ENCODE measurements at places on chromosomes 13 and 19. TPM values are rescaled to one million over a fixed set of nuclear protein-coding genes. Genes with fewer than 3 reads are reported as not detected.

ZNF491 gene
- polyA plus RNA-seq = 2.4 TPM

ACTMAP gene
- 16.6 TPM for polyA plus RNA-seq

KLK13 gene
- polyA plus RNA-seq = 0.45 TPM

SACS gene
- 5.4 TPM for polyA plus RNA-seq

CYP4F8 gene
- not detected for polyA plus RNA-seq

POU4F1 gene
- 0.48 TPM for polyA plus RNA-seq

MCF2L gene
- 30.9 TPM for polyA plus RNA-seq

KLK14 gene
- 0.12 TPM for polyA plus RNA-seq

CPB2 gene
- 0.10 TPM for polyA plus RNA-seq

EGLN2 gene
- polyA plus RNA-seq = 61.6 TPM

ATP7B gene
- polyA plus RNA-seq = 47.4 TPM

GPC6 gene
- 26.7 TPM for polyA plus RNA-seq

CD79A gene
- polyA plus RNA-seq = 0.75 TPM

C19orf38 gene
- polyA plus RNA-seq = 2.7 TPM

ATP1A3 gene
- 13.0 TPM for polyA plus RNA-seq

LYL1 gene
- 3.7 TPM for polyA plus RNA-seq

RNF225 gene
- not detected for polyA plus RNA-seq

CGB2 gene
- not detected for polyA plus RNA-seq

NDUFA11 gene
- 203 TPM for polyA plus RNA-seq

RNF113B gene
- polyA plus RNA-seq = 0.04 TPM

AXL gene
- polyA plus RNA-seq = 16.0 TPM

APOC4 gene
- polyA plus RNA-seq = not detected

ZNF772 gene
- polyA plus RNA-seq = 12.2 TPM

RNF17 gene
- polyA plus RNA-seq = not detected

TICAM1 gene
- polyA plus RNA-seq = 16.1 TPM

MBD3L2 gene
- 0.33 TPM for polyA plus RNA-seq

ERVK3-1 gene
- 59.3 TPM for polyA plus RNA-seq

ZNF98 gene
- polyA plus RNA-seq = 1.2 TPM

MISP3 gene
- polyA plus RNA-seq = 12.3 TPM

MCEMP1 gene
- 0.06 TPM for polyA plus RNA-seq

ZNF99 gene
- 0.12 TPM for polyA plus RNA-seq

PSG2 gene
- polyA plus RNA-seq = not detected

FAM124A gene
- 1.2 TPM for polyA plus RNA-seq
